Cardiac fibroblast (primary cell): ENCODE measurements at places on chromosomes 1 and 21.

GRCh38 chr1:150387200-150387599 lies 23.3 kb downstream of the RPRD2 start:
- no peak for DNase-seq

GRCh38 chr1:167223144-167224103 lies 2.7 kb downstream of the POU2F1 start:
- no peak for DNase-seq

- no peak for DNase-seq
Measured at GRCh38 chr1:14930247-14930965, 223.1 kb upstream of the TMEM51 start.

DNA sequence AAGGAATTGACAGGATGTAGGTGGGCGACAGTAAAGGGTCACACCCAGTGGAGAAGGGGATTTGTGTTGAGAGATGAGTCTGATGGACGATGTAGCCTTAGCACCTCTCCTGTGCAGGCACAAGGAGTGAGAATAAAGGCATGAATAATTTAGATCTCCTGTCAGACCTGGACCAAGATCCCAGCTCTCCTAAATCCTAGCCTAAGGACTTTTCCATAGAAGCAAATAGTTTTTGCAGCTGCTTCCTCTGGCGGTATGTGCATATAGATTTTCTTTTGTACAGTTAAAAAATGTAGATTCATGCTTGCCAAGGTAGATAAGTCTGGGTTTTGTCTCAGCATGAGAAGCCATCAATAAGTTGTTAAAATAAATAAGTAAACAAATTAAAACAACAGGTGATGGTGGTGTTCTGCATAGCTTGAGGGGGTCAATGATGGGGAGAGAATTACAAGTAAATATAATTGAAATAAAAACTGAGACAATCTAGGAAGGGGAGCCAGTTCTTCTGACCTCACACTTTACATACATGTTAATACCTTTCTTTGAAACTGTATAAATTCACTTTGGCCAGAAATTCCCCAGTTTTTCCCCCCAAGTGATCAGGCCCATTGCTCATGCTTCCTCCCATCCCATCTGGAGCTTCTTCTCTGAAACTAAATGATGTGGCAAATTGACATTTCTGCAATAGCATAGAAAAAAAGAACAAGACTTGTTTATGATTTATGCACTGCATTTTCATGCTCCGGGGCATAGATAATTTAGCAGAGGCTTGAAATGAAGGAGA lies 12.4 kb upstream of the ZP4 start:
- DNase-seq: no peak

- DNase-seq: no peak
Measured at GRCh38 chr21:44611551-44611950, 328 bp upstream of the KRTAP10-8 start.

DNA sequence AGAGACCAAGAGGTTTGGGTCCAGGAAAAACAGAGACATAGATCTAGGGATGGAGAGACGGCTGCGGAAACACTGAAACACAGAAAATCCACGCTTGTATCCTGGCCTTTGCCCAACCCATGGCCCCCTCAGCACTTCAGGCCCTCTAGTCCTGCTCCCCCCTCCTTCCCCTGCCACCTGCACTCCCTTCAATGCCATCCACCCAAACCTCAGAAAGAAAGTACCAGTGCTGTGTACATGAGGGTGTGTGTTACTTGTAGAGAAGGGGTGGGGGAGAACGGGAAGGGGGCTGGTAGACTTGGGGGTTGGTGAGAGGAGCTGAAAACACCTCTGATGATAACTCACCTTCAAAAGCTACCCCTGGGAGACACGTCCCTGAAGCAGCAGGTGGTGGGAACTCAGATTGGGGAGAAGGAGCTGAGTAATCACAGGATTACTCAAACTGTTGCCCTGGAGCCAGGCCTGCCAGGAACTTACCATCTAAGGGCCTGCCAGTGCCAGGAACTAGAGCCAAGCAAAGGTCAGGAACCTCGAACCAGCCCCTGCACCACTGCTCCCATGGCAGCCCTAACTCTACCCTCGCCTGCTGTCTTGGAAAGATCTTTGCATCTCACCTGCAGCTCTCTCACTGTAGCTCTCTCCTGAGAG lies 11.5 kb downstream of the RORC start:
- DNase-seq: peak; percentile 26

DNA sequence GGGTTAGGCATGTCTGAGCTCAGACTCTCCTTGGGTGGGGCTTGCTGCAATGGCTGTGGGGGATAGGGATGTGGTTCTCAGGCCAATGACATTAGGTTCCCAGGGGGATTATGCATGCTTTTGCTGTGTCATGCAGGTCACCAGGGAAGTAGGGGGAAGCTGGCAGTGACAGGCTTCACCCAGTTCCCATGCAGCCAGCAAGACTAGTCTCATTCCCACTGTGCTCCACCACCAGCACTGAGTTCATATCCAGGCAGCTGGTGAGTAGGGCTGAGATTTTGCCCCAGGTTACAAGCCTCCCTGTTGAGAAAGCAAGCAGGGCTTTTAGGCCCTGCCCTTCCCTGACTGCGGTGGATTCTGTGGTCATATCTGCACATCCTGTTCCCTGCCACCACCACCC lies 32.1 kb upstream of the PLA2G5 start:
- no peak for DNase-seq

GRCh38 chr1:184425449-184426277 lies 38.8 kb downstream of the C1orf21 start:
- no peak for DNase-seq

GRCh38 chr1:61930116-61930645 lies 187.9 kb downstream of the PATJ start:
- DNase-seq: no peak

- DNase-seq: no peak
Measured at GRCh38 chr1:147514233-147514632, 27.1 kb upstream of the BCL9 start.

DNA sequence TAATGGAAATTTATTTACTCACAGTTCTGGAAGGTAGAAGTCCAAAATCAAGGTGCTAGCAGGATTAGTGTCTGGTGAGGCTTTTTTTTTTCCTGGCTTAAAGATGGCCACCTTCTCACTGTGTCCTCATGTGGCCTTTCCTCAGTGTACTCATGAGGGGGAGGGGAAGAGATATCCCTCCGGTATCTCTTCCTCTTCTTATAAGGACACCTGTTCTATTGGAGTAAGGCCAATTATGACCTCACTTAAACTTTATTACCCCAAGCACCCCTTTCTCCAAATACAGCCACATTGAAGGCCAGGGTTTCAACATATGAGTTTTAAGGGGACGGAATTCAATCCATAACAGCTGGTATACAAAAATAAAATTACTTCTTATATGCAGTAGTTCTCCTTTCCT lies 203.7 kb upstream of the C1orf87 start:
- DNase-seq: no peak

GRCh38 chr1:65688848-65689247 lies 103.8 kb upstream of the PDE4B start:
- DNase-seq: peak; percentile 8

DNA sequence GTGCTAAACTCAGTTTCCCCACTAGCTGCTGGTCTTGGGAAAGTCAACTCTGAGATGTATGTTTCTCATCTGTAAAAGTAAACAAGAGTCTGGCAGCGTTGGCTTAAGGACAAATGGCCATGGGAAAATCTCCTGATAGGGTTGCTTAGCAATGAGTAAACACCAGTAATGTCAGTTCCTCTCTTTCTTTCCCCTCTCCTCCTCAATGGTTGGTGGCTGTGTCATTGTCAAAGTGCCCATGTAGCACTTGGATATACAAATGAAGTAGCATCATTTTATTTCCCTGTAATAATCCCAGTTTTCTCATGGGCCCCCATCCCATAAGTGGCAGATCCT lies 2.2 kb upstream of the FYB2 start:
- DNase-seq: peak; percentile 39

- no peak for DNase-seq
Measured at GRCh38 chr1:166972826-166973225, 2.5 kb downstream of the ILDR2 start.

GRCh38 chr1:32754317-32755097 lies 51.9 kb upstream of the SYNC start:
- no peak for DNase-seq

DNA sequence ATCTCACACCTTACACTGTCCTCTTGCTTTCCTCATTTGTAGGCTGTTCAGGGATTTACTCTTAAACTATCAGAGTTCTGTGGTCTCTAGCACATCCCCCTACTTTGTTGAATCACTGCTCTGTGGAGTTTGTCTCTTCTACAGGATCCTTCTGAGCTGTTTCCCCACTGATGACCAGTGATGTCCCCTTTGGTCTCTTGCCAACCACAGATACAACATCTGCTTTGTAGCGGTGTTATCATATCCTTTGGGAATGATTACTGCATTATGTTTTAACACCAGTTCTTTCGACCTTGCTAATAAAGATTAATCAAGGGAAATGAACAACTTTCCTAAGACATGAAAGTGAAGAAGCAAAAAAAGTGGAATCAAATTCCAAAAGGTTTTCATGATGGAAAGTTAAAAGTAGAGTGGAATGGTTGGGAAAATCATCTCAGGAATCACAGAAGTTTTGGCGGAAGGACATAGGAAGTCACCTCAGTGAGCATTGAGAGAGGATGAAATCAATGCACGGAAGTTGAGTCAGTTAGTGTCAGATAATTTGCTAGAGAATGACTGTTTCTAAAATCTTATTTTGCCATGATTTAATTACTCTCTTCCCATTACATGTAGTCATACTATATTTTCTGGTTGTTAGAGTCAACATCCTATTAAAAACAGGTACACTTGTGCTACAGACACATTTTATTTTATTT lies 11.2 kb downstream of the OR10K2 start:
- no peak for DNase-seq

DNA sequence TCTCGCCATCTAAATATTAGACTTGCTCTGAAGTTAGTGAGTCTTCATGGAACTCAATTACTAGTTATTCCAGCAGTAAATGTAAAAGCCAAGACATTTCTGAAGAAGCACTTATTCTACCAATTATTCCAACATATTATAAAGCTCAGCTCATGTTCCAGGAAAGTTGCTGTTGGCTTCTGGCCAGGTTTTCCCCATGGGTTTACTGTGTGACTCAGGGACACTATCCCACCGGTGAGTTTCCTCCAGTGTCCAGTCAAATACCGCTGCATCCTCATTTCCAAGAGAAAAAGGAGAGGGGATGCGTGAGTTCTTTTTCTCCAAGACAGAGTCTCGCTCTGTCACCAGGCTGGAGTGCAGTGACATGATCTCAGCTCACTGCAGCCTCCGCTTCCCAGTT lies 9.2 kb upstream of the HHIPL2 start:
- peak; percentile 37 for DNase-seq

- DNase-seq: no peak
Measured at GRCh38 chr1:179923029-179923428, 31.6 kb upstream of the CEP350 start.

DNA sequence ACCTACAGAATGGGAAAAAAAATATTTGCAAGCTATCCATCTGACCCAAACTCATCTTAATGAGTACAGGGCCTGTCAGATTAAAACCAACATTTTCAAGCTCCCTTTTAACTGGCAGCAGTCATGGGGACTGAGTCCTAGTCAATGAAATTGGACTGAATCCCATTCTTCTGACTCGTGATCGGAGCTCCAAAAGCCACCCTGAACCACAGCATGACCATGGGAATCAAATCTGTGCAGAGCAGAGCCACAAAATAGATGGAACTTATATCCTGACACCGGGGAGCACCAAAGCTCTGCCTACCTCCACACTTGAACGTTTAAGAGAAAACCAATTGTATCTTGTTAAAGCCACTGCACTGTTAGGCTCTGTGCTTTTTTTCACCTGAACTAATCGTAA lies 5.0 kb upstream of the RWDD3 start:
- no peak for DNase-seq

DNA sequence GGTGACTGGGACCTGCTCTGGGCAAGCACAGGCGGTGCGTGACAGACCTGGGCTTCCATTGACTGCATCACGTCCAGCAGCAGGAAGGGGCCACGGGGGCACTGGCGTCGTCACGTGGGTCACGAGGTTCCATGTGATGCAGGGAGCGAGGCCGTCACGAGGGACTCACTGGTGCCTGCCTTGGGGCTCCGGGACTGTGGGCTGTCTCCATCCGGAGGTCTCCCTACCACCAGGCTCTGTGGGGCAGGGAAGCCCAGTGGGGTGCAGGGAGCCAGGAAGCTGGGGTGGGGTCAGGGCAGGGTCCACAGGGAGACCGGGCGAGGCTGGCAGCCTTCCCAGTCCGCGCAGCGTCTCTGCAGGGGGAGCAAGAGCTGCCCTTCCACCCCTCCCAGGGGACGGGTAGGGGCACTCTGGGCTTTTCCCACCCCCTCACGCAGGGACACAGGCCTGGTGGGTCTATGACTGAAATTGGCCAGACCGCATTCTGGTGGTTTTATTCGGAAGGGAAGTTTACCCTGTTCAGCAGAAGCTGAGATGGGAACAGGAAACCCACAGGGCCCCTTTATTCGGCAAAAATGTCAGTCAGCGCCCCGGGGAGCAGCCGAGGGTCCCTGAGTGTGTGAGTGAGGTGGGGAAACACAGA lies 416 bp upstream of the TNFRSF14 start:
- DNase-seq: peak; percentile 38

- DNase-seq: no peak
Measured at GRCh38 chr1:184559117-184559713, 172.4 kb downstream of the C1orf21 start.
